Fibroblast of the aortic adventitia (primary cell): ENCODE measurements at places on chromosomes 1 and 21. TPM values are rescaled to one million over a fixed set of nuclear protein-coding genes. Genes with fewer than 3 reads are reported as not detected.

- DNase-seq = no peak
Observed at GRCh38 chr1:174800216-174800851, 199.4 kb upstream of the CACYBP start.

- no peak for DNase-seq
Observed at GRCh38 chr1:59554011-59554663, 257.2 kb downstream of the FGGY start.

The NEXN gene
- total RNA-seq = 17.6 and 66.4 TPM in 2 replicates

- DNase-seq = no peak
Observed at GRCh38 chr1:118317842-118318614, 133.0 kb upstream of the SPAG17 start.
